Neural progenitor cell (in vitro differentiated cells): ENCODE measurements at places on chromosomes 4 and X. TPM values are rescaled to one million over a fixed set of nuclear protein-coding genes. Genes with fewer than 3 reads are reported as not detected.

DNA sequence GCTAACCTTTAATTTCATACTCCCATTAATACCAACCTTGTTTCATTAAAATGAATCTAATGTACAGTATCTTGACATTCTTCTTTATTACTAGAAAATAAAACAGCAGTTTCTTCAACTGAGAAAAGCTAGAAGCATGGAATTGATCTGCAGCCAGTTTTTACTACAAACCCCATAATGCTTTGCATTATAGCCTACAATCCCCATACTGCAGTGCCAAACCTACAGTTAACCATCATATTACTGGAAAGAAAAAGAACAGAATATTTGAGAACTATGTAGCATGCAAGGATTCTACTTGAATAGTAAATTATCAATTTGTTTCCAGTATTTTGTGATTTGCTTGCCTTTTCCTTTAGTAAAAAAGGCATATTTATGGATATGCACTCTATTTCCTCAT lies 3.2 kb upstream of the IL1RAPL1 start:
- H3K27me3 ChIP-seq: no peaks in the 10 kb centered on the region
- H3K4me3 ChIP-seq: no peak overlapping the region
- peaks cover 16% of the 10 kb centered on the region for H3K4me1 ChIP-seq
- no peak for DNase-seq
- H3K27ac ChIP-seq: no peak overlapping the region

- H3K27me3 ChIP-seq: no peaks in the 10 kb centered on the region
- no peaks in the 10 kb centered on the region for H3K4me1 ChIP-seq
- no peak overlapping the region for H3K27ac ChIP-seq
- no peak overlapping the region for H3K4me3 ChIP-seq
Measured at GRCh38 chr4:184628103-184628502, 21.1 kb downstream of the CASP3 start.

DNA sequence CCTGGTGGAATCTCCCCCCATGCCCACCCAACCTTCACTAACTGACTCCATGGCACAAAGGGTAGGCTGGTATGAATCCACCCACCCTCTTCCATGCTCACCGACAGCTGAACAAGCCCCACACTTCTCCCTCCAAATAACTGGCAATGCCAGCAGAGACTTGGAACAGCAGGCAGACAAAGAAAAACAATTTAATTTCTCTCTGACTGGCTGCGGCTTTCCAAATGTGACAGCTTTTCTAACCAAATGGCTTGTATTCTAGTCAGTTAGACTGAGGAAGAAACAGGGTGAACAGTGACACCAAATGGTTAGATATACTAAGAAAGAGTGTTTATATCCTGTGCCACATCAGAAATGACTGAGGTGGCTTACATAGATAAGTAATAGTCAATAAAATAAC lies 199.3 kb upstream of the ADAMTS3 start:
- H3K36me3 ChIP-seq: no peaks in the 10 kb centered on the region
- H3K4me3 ChIP-seq: no peak overlapping the region
- no peak for DNase-seq
- H3K4me1 ChIP-seq: no peaks in the 10 kb centered on the region

DNA sequence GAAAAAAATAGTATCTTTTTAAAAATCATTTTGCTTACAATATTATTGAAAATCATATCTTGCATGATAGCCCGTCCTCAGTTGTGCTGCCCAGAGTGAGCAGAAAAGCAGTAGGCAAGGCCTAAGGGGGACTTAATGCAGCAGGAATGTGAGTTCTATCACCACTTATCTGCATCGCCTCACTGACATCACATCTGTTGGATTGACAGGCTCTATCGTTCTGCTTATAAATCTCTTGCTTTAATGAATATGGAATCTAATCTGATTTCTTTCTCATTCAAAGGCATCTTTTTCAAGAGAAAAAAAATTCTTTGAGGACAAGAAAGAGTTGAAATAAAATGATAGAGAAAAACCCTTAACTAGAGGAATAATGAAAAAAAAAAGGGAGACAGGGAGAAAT lies 249.9 kb downstream of the PAPSS1 start:
- no peak overlapping the region for H3K27ac ChIP-seq
- H3K36me3 ChIP-seq: no peaks in the 10 kb centered on the region
- H3K4me3 ChIP-seq: no peak overlapping the region

DNA sequence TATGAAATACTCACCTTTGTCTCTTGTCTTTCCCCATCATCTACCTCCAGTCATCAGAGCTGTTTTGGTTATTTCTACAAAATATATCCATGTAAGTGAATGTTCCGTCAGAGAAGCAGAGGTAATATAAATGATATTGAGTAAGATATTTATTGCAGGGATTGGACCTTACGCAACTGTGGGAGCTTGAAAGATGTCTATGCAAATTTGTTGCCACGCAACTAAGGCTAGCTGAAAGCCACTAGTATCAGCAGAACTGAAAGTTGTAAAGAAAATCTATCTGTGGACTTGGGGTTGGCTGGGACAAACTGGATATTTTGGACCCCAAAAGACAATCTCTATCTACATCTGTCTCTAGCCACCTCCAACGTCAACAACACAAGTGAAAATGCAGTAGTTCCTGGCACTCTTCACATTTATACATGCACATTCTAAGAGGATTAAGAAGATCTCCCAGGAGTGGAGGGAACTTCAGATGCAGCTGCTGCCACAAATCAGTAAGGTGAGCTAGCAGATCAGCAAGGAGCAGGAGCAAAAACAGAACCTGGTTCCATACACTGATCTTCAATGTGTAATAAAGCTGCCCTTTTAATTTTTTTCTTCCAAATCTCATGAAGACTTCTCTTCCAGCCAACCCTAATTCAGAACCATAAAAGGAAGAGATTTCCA lies 8.5 kb upstream of the CCSER1 start:
- no peaks in the 10 kb centered on the region for H3K36me3 ChIP-seq
- no peak overlapping the region for H3K27ac ChIP-seq
- DNase-seq: no peak
- H3K4me1 ChIP-seq: no peaks in the 10 kb centered on the region

DNA sequence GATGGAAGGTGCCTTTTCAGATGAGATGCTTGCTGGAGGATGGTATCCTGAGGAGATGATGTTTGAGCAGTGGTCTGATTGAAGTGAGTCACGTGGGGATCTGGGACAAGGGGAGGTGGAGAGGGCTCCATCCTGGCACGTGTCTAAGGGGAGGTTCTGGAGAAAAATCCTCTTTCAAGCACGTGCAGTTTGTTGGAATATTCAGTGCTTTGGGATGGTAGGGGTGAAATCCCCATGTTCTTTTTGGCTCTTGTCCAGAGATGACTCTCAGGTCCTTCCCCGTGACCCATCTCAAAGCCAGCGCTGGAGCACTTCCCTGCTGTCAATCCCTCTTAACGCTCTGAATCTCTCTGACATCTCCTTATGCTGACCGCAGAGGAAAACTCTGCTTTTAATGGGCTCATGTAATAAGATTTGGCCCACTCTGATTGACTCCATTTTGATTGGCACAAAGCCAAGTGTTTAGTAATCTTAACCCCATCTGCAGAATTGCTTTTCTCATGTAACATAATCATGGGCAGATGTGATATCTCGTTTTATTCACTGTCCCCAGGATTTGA lies 10.8 kb upstream of the KLKB1 start:
- H3K27me3 ChIP-seq: no peaks in the 10 kb centered on the region
- H3K27ac ChIP-seq: no peak overlapping the region
- no peaks in the 10 kb centered on the region for H3K4me1 ChIP-seq
- no peaks in the 10 kb centered on the region for H3K36me3 ChIP-seq
- no peak for DNase-seq

DNA sequence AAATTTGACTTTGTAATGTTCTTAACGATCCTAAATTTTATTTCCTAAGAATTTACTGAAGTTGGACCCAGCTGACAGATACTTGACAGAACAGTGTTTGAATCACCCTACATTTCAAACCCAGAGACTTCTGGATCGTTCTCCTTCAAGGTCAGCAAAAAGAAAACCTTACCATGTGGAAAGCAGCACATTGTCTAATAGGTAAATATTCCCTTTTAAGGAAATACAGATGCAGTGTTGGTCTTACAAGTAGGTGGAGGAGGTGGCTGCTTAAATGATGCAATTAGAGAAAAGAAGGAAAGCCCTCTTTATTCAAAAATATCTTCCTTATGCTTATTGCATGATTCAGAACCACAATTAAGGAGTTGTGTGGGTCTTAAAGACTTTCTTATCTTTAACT lies 73.5 kb downstream of the RS1 start:
- H3K4me3 ChIP-seq: no peak overlapping the region
- no peak for DNase-seq
- peaks cover 3% of the 10 kb centered on the region for H3K36me3 ChIP-seq
- H3K27me3 ChIP-seq: no peaks in the 10 kb centered on the region
- H3K27ac ChIP-seq: no peak overlapping the region
- no peaks in the 10 kb centered on the region for H3K4me1 ChIP-seq

- no peak for DNase-seq
- H3K27me3 ChIP-seq: no peaks in the 10 kb centered on the region
- no peak overlapping the region for H3K27ac ChIP-seq
- no peaks in the 10 kb centered on the region for H3K36me3 ChIP-seq
Measured at GRCh38 chr4:183554878-183555585, 50.2 kb downstream of the ING2 start.

GRCh38 chrX:119648421-119648775 lies 42.2 kb upstream of the NKRF start:
- H3K27me3 ChIP-seq: no peaks in the 10 kb centered on the region
- no peak overlapping the region for H3K4me3 ChIP-seq
- H3K27ac ChIP-seq: no peak overlapping the region
- H3K4me1 ChIP-seq: no peaks in the 10 kb centered on the region
- no peaks in the 10 kb centered on the region for H3K36me3 ChIP-seq
- no peak for DNase-seq

DNA sequence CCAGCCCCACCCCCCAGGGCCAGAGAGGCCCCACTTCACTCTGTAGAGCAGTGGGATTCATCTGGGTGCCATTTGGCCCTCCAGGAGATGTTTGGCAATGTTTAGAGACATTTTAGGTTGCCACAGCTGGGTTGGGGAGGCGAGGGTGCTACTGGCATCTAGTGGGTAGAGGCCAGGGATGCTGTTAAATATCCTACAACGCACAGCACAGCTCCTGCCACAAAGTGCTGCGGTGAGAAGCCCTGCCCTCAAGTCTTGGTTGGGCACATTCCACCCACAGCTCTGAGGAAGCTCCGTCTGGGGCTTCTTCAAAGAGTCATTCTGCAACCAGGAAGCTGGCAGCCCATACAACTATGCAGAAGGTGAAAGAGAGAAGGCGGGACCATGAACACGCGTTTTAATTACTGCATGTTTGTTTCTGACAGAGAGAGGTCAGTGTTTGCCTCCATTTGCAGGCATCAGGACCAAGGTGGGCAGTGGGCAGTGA lies 48.1 kb upstream of the FAM9C start:
- peaks cover 6% of the 10 kb centered on the region for H3K4me1 ChIP-seq
- no peaks in the 10 kb centered on the region for H3K27me3 ChIP-seq
- no peak overlapping the region for H3K27ac ChIP-seq
- DNase-seq: no peak
- H3K4me3 ChIP-seq: no peak overlapping the region

DNA sequence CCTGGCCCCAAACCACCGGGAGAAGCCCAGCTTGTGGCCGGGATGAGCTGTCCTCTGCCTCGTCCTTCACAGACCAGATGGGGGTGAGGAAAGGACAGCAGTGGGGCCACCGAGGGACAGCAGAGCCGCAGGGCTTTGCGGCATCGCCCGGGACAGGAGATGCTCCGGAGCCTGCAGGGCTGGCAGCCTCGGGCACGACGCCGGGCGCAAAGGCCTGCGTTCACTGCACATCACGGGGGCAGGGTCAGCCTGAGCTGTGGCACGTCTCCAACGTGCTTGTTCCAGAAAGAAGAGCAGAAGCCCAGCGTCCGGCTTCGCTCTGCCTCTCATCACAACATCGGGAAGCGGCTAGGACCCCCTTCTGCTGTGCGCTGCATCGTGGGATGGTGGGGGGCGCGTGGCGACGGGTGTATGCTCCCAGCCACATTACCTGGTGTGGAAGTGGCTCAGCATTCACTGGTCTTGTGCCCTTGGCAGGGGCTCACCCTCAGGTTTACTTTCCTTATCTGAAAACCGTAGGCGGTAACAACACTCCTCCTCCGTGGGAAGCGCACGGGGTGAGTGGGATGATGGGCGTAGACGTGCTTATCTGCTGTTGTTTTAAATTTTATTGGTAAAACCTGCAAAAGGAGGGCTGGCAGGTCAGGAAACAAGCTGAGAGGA lies 7.4 kb downstream of the TADA2B start:
- no peaks in the 10 kb centered on the region for H3K27me3 ChIP-seq
- no peaks in the 10 kb centered on the region for H3K36me3 ChIP-seq
- H3K4me3 ChIP-seq: no peak overlapping the region
- no peak overlapping the region for H3K27ac ChIP-seq
- no peaks in the 10 kb centered on the region for H3K4me1 ChIP-seq
- DNase-seq: no peak

- DNase-seq: no peak
- H3K4me3 ChIP-seq: no peak overlapping the region
- no peaks in the 10 kb centered on the region for H3K27me3 ChIP-seq
- no peak overlapping the region for H3K27ac ChIP-seq
- no peaks in the 10 kb centered on the region for H3K4me1 ChIP-seq
Measured at GRCh38 chrX:129239371-129239770, 283.9 kb downstream of the SMARCA1 start.

GRCh38 chrX:134554291-134554690 lies 94.3 kb downstream of the HPRT1 start:
- DNase-seq: no peak
- no peaks in the 10 kb centered on the region for H3K36me3 ChIP-seq
- no peaks in the 10 kb centered on the region for H3K4me1 ChIP-seq

GRCh38 chrX:13825178-13825762 lies 8.4 kb upstream of the GPM6B start:
- no peak overlapping the region for H3K27ac ChIP-seq
- H3K4me3 ChIP-seq: no peak overlapping the region
- no peaks in the 10 kb centered on the region for H3K4me1 ChIP-seq

- no peaks in the 10 kb centered on the region for H3K27me3 ChIP-seq
- DNase-seq: no peak
- H3K4me1 ChIP-seq: peaks cover 19% of the 10 kb centered on the region
- H3K36me3 ChIP-seq: no peaks in the 10 kb centered on the region
- H3K27ac ChIP-seq: no peak overlapping the region
Measured at GRCh38 chr4:168643111-168643795, 146.4 kb downstream of the PALLD start.

- no peak overlapping the region for H3K27ac ChIP-seq
- H3K4me1 ChIP-seq: no peaks in the 10 kb centered on the region
- no peaks in the 10 kb centered on the region for H3K27me3 ChIP-seq
- peak; percentile 31 for DNase-seq
Measured at GRCh38 chrX:50747471-50747900, 66.5 kb downstream of the SHROOM4 start.

DNA sequence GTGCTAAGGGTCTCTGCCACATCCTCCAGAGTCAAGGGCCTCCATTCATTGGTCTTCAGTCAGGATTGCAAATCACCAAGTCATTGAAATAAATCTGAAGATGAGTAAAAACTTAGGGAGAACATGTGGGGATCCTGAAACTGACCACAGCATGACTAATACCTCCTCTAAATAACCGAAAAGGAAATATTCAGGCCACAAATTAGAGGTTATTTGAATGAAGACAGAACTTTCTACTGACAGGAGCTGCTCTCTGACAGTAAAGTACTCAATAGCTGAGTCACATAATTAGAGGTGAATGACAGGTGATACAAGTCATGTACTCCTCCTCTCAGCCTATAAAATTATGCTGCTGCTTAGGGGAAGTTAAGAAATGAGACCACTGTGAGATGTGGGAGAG lies 240.2 kb upstream of the F9 start:
- no peak for DNase-seq
- H3K36me3 ChIP-seq: no peaks in the 10 kb centered on the region
- no peaks in the 10 kb centered on the region for H3K4me1 ChIP-seq
- H3K27me3 ChIP-seq: no peaks in the 10 kb centered on the region

The TEC gene
- 0.22 TPM in 1 of 2 replicates, not detected in the other for total RNA-seq

The MAP7D2 gene
- 2.0 and 2.6 TPM in 2 replicates for total RNA-seq

The FRG2 gene
- not detected in 2 replicates for total RNA-seq

The UBQLN2 gene
- 16.6 and 18.3 TPM in 2 replicates for total RNA-seq

The BANK1 gene
- total RNA-seq: 0.19 and 0.28 TPM in 2 replicates

The TSPAN7 gene
- total RNA-seq: 8.6 and 12.7 TPM in 2 replicates

The RNF150 gene
- total RNA-seq: 1.4 and 2.6 TPM in 2 replicates

The ADRA2C gene
- 2.5 and 12.9 TPM in 2 replicates for total RNA-seq
